ENCODE measurements at places on chromosomes 5 and 9.

DNA sequence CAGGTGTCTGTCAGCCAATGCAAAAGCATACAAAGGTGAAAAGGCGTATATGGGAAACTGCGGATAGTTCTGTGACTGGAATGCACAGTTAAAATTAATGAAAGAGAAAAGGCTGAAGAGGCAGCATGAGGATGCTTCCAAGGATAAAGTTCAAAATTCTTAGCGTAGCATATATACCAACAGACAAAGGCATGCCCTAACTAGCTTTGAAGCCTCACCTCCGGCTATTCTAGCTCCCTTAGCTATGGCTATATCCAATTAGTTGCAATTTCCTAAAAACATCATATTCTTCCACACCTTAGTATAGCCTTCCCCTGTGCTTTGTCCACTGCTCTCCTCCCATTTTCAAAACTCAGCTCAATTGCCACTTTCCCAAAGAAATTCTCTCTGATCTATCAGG, 1.4 kb upstream of the DNAJA1 start:
- DNase-seq, result no peak
- no peak overlapping the region for H3K27ac ChIP-seq
- H3K27me3 ChIP-seq, result no peaks in the 10 kb centered on the region
- no peak overlapping the region for H3K4me3 ChIP-seq

GRCh38 chr9:127767909-127768331, 10.5 kb downstream of the SH2D3C start:
- peaks cover 31% of the 10 kb centered on the region for H3K4me1 ChIP-seq
- H3K36me3 ChIP-seq, result no peaks in the 10 kb centered on the region
- no peaks in the 10 kb centered on the region for H3K27me3 ChIP-seq
- H3K27ac ChIP-seq, result no peak overlapping the region
- DNase-seq, result no peak

GRCh38 chr5:40754381-40755092, 1.2 kb downstream of the TTC33 start:
- H3K27ac ChIP-seq, result peak overlapping the region; percentile 76
- DNase-seq, result no peak
- peaks cover 39% of the 10 kb centered on the region for H3K4me1 ChIP-seq
- no peaks in the 10 kb centered on the region for H3K27me3 ChIP-seq

DNA sequence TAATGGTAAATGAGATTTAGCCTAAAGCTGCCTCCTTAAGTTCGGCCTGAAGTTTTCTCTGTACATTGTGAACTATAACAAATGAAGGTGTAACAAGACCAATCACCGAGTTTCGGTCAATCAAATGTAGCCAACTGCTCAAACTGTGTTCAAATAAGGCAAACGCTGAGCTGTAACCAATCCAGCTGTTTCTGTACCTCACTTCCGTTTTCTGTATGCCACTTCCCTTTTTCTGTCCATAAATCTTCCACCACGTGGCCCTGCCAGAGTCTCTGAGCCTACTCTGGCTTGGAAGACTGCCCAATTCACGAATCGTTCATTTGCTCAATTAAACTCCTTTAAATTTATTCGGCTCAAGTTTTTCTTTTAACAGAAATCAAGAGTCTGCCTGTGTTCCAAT, 193.5 kb upstream of the KLF9 start:
- no peaks in the 10 kb centered on the region for H3K36me3 ChIP-seq
- H3K27ac ChIP-seq, result no peak overlapping the region
- H3K27me3 ChIP-seq, result no peaks in the 10 kb centered on the region
- DNase-seq, result no peak
- H3K4me3 ChIP-seq, result no peak overlapping the region
- no peaks in the 10 kb centered on the region for H3K4me1 ChIP-seq

DNA sequence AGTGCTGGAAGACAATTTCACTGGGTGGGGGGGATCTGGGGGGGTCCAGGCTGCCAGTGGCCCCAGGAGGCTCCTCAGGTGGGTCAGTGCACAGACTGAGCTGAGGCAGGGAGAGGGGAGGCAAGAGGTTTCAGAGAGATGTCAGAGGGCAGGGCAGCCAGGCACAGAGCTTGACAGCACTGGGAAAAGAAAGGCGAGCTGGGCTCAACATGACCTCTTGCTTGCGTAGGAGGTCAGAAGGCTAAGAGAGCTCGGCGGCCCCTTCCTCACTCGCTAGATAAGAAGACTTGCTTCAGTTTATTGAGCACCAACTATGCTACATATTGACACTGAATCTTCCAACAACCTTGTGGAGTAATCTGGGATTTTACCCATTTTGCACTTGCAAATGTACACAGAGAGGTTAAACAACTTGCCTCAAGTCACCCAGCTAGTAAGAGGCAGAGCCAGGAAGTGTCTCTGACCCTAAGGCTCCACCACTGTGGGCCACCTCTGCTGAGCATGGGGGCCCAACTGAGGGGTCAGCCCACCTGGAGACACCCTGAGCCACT, 3.5 kb downstream of the PDLIM7 start:
- H3K36me3 ChIP-seq, result no peaks in the 10 kb centered on the region
- DNase-seq, result no peak
- H3K4me1 ChIP-seq, result peaks cover 20% of the 10 kb centered on the region
- no peaks in the 10 kb centered on the region for H3K27me3 ChIP-seq
- H3K4me3 ChIP-seq, result no peak overlapping the region
- H3K27ac ChIP-seq, result no peak overlapping the region

DNA sequence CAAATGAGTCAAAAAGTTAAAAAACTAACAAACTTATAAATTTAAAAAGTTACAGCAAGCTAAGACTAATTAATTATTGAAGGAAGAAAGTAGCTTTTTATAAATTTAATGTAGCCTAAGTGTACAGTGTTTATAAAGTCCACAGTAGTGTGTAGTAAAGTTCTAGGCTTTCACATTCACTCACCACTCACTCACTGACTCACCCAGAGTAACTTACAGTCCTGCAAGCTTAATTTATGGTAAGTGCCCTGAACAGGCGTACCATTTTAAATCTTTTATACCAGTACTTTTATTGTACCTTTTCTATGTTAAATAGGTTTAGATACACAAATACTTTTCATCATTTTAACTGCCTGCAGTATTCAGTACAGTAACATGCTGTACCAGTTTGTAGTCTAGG, 80.0 kb upstream of the C9orf72 start:
- no peaks in the 10 kb centered on the region for H3K27me3 ChIP-seq
- no peak overlapping the region for H3K4me3 ChIP-seq
- H3K27ac ChIP-seq, result no peak overlapping the region
- H3K36me3 ChIP-seq, result no peaks in the 10 kb centered on the region
- no peaks in the 10 kb centered on the region for H3K4me1 ChIP-seq
